ENCODE measurements at places on chromosomes 11 and 22. TPM values are rescaled to one million over a fixed set of nuclear protein-coding genes. Genes with fewer than 3 reads are reported as not detected.

GRCh38 chr11:60310407-60310998, 16.6 kb upstream of the MS4A6E start:
- no peak for DNase-seq
- H3K4me3 ChIP-seq, result no peak overlapping the region
- H3K27me3 ChIP-seq, result no peaks in the 10 kb centered on the region
- no peaks in the 10 kb centered on the region for H3K4me1 ChIP-seq

DNA sequence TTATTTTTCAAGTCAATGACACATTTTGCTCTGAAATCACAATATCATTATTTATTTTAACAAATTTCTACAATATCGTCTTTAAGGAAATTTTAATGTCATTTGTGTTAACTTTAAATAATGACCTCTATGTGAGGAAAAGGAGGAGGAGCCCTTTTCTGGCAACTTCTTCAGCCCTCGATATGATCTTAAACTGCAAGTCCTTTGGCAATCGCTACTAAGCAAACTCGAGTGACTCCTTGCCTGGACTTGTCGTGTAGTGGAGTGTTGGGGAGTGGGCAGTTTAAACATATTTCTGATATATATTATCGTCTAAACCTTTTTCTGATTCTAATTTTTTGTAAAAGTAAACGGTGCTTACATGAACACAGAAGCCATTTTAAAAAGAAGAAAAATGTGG, 16.7 kb downstream of the ETS1 start:
- no peak overlapping the region for H3K27ac ChIP-seq
- DNase-seq, result no peak
- H3K4me3 ChIP-seq, result no peak overlapping the region
- no peaks in the 10 kb centered on the region for H3K36me3 ChIP-seq
- no peaks in the 10 kb centered on the region for H3K4me1 ChIP-seq

The LRRC74B gene
- not detected for polyA plus RNA-seq

DNA sequence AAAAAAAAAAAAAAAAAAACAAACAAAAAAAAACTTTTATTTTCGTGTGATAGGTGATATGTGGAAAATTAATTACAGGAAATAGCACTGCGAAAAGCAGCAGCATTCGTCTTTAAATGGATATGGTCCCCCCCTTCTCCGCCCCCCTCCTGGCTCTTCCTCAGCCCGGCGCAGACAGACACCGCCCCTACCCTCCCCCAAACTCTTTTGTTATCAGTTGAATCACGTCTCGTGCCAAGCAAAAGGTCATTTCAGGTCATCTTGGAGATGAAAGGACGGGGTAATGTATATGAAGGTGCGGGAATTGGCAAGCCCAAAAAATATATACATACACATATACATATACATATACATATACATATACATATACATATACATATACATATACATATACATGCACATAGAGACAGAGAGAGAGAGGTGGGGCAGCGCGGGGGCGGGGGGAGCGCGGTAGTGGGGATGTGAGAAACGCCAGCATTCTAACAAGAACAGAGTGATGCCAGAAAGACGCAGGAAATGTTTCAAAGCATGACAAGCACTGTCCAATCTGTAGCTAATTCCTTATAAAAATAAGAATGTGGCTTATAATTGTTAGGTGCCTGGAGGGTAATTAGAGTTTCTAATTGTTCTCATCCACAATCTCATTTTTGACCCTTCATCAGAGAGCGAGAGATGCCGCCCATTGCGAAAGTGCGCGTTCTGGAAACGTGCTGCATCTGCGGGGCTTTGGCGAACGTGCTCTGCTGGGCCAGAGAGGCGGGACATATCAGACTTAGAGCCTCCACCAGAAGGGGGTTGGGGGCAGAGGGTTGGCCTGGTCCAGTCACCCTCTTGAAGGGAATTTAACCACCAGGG, 214.5 kb upstream of the UBASH3B start:
- no peaks in the 10 kb centered on the region for H3K27me3 ChIP-seq
- no peaks in the 10 kb centered on the region for H3K4me1 ChIP-seq
- peak; percentile 67 for DNase-seq

The SAAL1 gene
- 11.6 TPM for polyA plus RNA-seq

The PLAAT4 gene
- polyA plus RNA-seq, result 0.84 TPM

The HPX gene
- polyA plus RNA-seq, result 0.46 TPM

The ETS1 gene
- polyA plus RNA-seq, result 19.9 TPM

DNA sequence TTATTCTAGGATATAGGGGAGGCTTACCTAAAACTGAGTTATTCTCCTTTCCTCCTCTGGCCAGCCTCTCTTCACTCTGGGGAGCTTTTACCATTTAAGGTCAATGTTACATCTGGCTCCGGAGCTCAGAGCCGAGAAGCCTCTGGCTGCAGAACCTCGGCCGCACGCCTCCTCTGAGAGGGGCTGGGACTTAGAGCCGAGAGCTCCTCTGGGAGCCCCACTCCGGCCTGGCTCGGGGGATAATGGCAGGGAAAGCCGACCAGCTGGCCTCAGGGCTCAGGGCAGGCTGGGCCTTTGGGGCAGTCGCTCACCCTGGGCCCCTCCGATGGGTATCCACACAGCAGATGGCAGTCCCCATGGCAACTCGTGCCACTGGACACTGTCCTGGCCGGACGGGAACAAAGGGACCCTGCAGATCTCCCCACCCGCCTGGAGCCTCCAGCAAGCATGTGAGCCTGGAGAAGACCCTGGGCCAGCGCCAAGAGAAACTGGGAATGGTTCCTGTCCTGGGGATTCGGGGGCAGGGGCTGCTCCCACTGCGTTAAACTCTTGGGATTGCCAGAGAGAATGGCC, at the start of gene IRAG1:
IRAG1 (minus strand) TSS at position 247 of the 573 bp plus-strand sequence; CDS start at position 94, 153 bp downstream.
- peak within 1 kb of the TSS; percentile 63 for H3K4me3 ChIP-seq
- peak; percentile 77 for DNase-seq
- H3K36me3 ChIP-seq, result no peaks in the 10 kb centered on the region
- no peaks in the 10 kb centered on the region for H3K27me3 ChIP-seq

- DNase-seq, result no peak
- no peak overlapping the region for H3K27ac ChIP-seq
- no peak overlapping the region for H3K4me3 ChIP-seq
- H3K27me3 ChIP-seq, result peaks cover 31% of the 10 kb centered on the region
- H3K36me3 ChIP-seq, result no peaks in the 10 kb centered on the region
- no peaks in the 10 kb centered on the region for H3K4me1 ChIP-seq
Measured at GRCh38 chr22:22127100-22127499, 117.5 kb upstream of the VPREB1 start.

The RTN4RL2 gene
- polyA plus RNA-seq, result 1.1 TPM

GRCh38 chr11:117876341-117877119, at the start of gene FXYD6:
Gene FXYD6 (minus strand): TSS chr11:117876658. CDS start chr11:117842776, 33,882 bp downstream.
- DNase-seq, result peak; percentile 17
- no peak within 1 kb of the TSS for H3K27ac ChIP-seq
- no peaks in the 10 kb centered on the region for H3K4me1 ChIP-seq
- H3K36me3 ChIP-seq, result no peaks in the 10 kb centered on the region

- H3K36me3 ChIP-seq, result no peaks in the 10 kb centered on the region
- 0 out of 2 replicates have a peak overlapping the region, but pooled peaks have one; percentile 27 for H3K27ac ChIP-seq
- no peaks in the 10 kb centered on the region for H3K27me3 ChIP-seq
- peak; percentile 83 for DNase-seq
- H3K4me3 ChIP-seq, result peak overlapping the region; percentile 16
- peaks cover 17% of the 10 kb centered on the region for H3K4me1 ChIP-seq
Measured at GRCh38 chr22:43829904-43830851, 18.1 kb upstream of the EFCAB6 start.

The FAM111B gene
- polyA plus RNA-seq, result 7.3 TPM

The C11orf86 gene
- not detected for polyA plus RNA-seq

The JHY gene
- 5.3 TPM for polyA plus RNA-seq

- H3K36me3 ChIP-seq, result peaks cover 9% of the 10 kb centered on the region
- H3K27me3 ChIP-seq, result no peaks in the 10 kb centered on the region
Measured at GRCh38 chr22:40401532-40401931, 31.1 kb downstream of the SGSM3 start.

The ZNF215 gene
- polyA plus RNA-seq, result 5.6 TPM

The RAC2 gene
- 36.3 TPM for polyA plus RNA-seq

DNA sequence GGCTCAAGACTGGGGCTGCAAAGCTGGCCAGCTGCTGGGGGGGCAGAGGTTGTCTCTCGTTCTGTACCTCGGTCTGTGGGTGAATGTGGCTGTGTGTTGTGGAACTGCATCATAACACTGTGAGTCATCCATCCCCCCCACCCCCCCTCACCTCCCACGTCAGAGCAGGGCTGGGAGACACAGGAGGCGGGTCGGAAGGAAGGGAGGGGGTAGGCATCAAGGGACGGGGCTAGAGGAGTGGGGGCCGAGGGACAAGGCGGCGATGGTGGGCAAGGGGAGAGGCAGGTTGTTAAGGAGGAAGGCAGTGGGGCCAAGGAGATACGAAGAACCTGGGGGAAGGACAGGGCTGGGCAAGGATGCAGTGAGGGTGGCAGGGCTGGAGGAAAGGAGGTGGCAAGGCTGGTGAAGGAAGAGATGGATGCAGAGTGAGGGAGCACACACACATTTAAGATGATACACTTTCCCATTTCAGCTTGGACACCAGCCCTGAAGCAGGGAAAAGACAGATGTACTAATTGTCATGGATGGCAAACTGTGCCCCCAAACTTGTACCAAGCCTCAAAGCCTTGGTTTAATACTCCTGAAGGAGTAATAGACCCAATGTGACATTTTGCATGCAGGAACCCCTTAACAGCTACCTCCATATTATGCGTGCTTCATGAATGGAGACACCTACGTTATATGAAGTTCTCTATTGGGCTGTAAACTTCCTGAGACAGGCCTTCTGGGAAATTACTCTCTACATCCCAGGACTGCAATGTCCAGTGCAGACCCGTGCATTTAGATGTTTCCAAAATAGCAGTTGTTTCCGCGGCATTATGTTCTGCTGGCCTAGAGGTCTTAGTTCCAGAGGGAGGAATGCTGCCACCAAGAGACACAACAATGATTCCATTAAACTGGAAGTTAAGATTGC, at the start of gene YPEL4:
YPEL4 (minus strand) TSS at position 87 of the 913 bp plus-strand sequence. CDS start 2,805 bp downstream, outside the sequence.
- H3K4me1 ChIP-seq, result peaks cover 26% of the 10 kb centered on the region
- H3K4me3 ChIP-seq, result peak within 1 kb of the TSS; percentile 79
- peak; percentile 88 for DNase-seq
- H3K27me3 ChIP-seq, result no peaks in the 10 kb centered on the region

DNA sequence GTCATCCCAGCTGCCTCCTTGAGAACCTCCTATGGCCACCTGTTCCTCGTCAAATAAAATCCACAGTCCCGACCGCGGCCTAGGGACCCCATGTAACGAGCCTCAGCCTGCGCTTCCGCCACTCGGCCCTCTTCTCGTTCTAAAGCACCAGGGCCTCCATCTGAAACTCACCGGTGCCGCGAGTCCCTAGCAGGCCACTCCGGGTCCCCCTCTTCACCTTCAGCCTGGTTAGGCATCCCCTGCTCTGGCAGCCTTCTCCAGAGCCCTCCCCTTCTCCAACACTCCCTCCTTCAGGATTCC, 2.4 kb upstream of the SSTR3 start:
- no peaks in the 10 kb centered on the region for H3K36me3 ChIP-seq
- no peak overlapping the region for H3K4me3 ChIP-seq
- H3K4me1 ChIP-seq, result 0 out of 2 replicates have a peak, but pooled peaks cover 4% of the 10 kb centered on the region
- no peak for DNase-seq
- H3K27ac ChIP-seq, result no peak overlapping the region

Measured in GM23248 (cell line).